ENCODE measurements at places on chromosomes 4 and X.

- no peak for DNase-seq
Observed at GRCh38 chr4:159604781-159605180, 501.9 kb downstream of the RAPGEF2 start.

DNA sequence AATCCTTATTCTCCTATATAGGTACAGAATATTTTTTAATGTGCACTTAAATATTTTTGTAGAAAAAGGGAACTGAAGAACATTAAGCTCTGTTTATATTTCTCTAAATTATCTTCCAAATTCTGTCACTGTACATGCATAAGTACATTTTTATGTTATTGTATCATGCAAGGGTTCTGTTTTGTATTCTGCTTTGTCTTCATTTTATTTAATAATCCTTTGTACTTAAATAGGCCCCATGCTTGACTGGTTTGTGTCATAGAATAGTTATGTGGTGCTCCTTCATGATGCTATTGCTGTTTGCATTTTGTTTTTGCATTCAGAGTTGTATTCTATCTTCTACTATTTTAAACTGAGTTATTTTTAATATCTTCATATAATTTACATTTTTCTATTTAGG lies 111.9 kb upstream of the EDNRA start:
- DNase-seq = no peak

GRCh38 chrX:94633237-94633636 lies 959.2 kb downstream of the FAM133A start:
- no peak for DNase-seq

DNA sequence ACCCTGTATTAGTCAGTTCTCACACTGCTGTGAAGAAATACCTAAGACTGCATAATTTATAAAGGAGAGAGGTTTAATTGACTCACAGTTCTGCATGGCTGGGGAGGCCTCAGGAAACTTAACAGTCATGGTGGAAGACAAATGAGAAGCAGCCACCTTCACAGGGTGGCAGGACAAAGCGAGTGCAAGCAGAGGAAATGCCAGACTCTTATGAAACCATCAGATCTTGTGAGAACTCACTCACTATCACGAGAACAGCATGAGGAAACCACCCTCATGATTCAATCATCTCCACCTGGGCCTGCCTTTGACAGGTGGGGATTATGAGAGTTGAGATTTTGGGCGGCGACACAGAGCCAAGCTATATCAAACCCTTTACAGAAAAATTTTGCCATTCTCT lies 722.4 kb downstream of the RAB28 start:
- DNase-seq = no peak

DNA sequence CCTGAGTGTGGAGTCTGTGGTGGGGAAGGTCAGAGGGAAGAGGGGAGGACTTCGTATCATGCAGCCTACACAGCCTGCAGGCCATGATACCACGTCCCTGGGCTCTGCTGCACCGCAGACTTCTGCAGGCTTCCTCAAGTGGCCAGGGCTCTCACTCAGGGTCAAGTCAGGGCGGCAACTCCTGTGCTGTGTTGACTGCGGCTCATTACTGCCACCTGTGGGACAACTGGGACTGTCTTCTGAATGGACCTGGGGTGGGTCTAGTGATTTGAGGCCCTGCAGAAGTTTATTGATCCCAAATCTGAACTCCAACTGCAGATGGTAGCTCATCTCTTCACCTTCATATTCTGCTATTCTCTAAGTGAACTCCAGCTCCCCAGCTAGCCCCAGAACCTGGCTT lies 167.1 kb downstream of the NSUN7 start:
- no peak for DNase-seq

DNA sequence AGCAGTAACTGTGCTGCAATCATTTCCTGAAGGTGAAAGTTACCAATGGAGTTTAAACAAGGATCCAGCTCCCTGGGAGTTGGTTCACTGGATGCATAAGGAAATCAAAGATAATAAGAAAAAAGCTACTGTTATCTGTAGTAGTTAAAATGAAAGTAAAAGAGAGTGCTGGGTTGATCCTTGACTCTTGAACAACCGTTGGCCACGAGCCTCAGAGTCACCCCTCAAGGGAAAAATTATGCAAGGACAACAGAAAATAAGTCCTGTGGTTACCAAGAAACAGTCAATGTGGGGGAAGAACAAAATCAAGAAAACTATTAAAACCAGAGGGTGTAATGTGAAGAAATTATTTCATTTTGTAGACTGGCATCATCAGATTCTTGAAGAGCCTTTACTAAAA lies 49.7 kb upstream of the DDIT4L start:
- DNase-seq = no peak

DNA sequence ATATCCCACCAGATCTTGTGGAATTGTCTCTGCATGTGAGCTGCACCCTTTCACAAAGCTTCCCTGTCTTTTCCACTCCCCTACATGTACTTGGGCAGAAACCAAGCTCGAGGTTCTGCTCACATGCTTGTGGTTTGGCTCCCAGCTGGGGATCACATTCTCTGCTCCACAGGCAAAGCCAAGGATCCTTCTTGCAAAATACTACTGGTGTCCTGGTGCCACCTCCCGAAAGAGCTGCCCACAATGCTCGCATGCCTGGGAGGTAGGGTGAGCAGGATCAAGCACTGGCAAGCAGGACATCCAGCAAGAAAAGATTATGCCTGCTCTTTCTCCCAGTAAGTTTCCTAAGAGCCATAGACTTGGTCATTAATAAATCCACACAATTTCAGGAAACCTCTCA lies 45.1 kb upstream of the PPARGC1A start:
- DNase-seq = no peak

DNA sequence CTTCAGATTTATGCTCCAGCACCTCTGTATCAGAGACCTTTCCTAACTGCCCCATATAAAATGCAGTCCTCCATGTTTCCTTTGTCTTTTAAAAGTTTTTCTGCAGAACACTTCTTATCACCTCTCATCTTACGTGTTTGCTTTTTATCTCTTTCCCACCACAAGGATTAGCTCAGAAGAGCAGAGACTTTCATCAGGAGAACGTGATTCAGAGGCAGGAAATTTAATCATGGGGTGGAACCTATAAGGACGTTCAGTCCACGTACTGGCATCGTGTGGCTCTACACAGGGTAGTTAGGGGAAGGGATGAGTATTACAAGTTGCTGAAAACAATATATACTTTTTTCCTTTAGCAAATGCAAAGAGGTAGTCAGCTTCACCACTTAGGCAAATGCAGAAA lies 98.7 kb downstream of the SORBS2 start:
- DNase-seq = no peak

DNA sequence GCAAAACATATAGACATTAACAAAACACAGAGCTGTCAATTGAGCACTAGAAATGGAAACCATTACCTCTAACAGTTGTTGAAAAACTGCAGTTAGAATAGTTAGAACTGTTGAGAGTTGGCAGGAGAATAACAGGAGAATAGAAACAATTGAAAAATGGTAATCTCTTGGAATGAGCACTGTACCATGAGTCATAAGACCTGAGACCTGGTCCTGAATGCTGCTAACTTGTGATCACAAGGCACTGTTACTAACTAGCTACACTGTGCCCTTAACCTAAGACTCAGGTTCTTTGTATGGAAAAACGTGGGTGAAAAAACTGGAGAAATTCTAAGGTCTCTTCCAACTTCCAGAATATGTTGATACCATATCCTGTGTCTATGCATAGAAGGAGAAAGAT lies 29.3 kb downstream of the FAM114A1 start:
- DNase-seq = no peak

GRCh38 chr4:107210450-107211239 lies 174.5 kb upstream of the DKK2 start:
- no peak for DNase-seq

DNA sequence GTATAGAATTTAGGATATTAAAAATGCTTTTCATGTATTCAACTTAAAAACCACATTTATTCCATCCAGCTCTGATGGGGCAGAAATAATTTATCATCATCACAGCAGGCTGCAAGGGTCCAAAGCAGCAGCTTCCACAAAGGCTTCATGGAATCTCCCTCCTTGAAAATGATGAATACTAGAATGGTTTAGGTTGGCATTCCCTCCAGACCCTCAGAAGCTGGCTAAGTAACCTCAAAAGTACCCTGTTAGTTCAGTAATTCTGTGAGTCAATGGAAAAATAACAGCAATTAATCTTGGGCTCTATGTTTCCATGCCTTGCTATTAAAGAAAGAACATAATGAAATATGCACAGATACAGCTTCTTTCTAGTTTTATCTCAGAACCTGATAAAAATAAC lies 594.9 kb upstream of the DIPK2B start:
- DNase-seq = no peak

DNA sequence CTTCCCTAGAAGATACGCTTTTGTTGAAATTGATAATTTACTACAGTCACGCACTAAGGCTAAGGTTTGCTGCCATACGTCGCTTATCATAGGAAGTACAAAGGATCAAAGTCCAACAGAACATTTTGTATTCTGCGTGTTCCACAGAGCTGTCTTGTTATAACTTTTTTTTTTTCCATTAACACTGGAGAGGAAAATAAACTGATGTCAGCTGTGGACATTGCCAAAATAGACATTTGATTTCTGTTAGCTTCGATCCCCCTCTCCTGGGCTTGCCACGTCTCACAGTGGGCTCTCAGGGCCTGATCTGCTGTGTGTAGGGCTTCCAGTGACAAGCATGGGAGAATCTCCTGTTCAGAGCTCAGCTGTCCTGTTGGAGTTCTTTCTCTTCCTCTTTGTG lies 93.3 kb downstream of the SPATA18 start:
- no peak for DNase-seq

GRCh38 chr4:148676344-148676743 lies 234.1 kb upstream of the NR3C2 start:
- no peak for DNase-seq

- DNase-seq = no peak
Observed at GRCh38 chrX:106906361-106906760, 3.2 kb upstream of the RIPPLY1 start.

GRCh38 chrX:132737743-132738142 lies 220.7 kb downstream of the HS6ST2 start:
- DNase-seq = peak; percentile 1

GRCh38 chr4:118865091-118865708 lies 23.5 kb upstream of the SYNPO2 start:
- DNase-seq = no peak

DNA sequence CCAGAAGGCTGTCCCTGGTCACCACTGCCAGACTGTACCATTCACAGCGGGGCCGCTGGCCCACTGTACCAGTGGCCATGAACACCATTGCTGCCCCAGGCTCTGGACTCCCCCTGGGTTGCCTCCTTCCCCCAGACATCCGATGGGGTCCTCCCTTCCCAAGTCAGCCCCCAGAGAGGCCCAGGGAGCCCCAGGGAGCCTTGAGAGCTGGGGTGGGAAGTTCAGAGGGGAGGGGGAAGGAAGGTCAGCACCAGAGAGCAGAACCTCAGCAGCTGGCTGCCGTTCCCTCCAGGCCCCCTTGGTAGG lies 441 bp upstream of the ARHGAP4 start:
- DNase-seq = no peak

- DNase-seq = no peak
Observed at GRCh38 chr4:48739560-48740019, 40.5 kb downstream of the FRYL start.

DNA sequence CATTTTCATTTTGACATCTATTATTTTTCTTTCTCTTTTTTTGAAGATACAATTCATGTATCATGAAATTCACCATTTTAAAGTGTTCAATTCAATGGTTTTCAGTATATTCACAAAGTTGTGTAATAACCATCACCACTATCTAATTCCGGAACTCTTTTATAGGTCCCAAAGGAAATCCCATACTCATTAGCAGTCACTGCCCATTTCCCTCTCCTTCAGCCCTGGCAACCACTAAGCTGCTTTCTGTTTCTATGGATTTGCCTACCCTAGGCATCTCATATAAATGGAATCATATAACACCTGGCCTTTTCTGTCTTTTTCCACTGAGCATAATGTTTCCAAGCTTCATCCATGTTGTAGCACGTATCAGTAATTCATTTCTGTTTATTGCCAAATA lies 3.2 kb upstream of the FGF2 start:
- no peak for DNase-seq

GRCh38 chr4:73669410-73670183 lies 49.4 kb upstream of the RASSF6 start:
- no peak for DNase-seq

DNA sequence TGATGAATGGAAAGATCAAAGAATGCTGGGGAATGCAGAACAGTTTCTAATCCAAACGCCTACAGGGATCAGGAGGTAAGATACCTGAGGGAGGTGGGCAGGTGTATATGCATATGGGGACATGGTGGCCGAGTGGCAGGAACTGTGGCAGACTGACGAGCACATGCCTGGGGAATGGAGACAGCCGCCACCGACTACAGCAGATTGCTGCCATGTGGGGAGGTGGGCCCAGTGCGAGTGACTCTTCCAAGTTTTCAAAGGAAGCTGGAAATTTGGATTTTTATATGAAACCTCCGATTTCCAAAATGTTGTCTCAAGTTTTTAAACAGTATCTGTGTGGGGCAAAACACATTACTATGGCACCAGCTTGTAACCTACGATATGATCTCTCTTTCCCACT lies 9.9 kb downstream of the ZNF827 start:
- no peak for DNase-seq

GRCh38 chrX:40201329-40201885 lies 103.6 kb upstream of the BCOR start:
- no peak for DNase-seq

DNA sequence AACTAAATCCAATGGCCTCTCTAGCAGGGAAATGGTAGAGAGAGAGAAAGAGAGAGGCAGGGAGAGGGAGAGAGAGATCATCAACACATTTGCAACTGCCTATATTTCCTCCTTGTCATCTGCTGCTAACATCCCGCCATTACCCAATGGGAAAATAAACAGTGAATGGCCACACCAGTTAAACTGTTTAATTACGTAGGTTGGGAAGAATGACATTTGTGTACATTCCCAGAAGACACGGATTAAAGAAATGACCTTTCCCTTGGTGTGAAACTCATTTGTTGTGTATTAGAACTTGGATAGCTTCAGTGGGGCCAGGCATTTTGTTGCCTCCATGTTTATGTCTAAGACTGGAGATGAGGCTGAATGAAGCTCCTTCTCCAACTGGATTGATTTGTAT lies 95.8 kb upstream of the GPC4 start:
- no peak for DNase-seq

- DNase-seq = no peak
Observed at GRCh38 chr4:25095837-25096236, 64.4 kb downstream of the SEPSECS start.

GRCh38 chr4:5237086-5237660 lies 185.9 kb downstream of the STK32B start:
- DNase-seq = no peak

- DNase-seq = no peak
Observed at GRCh38 chr4:37243722-37244582, 591 bp upstream of the NWD2 start.

DNA sequence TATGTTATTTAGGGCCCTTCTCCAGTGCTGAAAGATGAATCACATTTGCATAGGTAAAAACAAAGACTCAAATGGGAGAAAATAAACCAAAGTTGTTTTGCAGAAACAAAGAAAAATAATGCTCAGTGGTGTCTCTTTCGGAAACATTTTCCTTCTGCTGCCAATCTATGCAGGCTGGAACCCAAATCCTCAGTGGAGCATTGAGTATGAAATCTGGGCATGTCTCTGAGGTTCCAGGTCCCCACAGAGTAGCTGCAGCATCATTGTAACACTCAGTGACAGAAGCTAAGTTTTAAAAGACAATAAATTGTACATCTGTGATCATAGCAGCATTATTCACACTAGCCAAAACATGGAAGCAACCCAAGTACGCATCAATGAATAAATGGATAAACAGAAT lies 303.6 kb downstream of the FBXW7 start:
- no peak for DNase-seq

Data from CD4-positive, alpha-beta memory T cell (primary cell).